ENCODE measurements at places on chromosomes 4 and X. TPM values are rescaled to one million over a fixed set of nuclear protein-coding genes. Genes with fewer than 3 reads are reported as not detected.

GRCh38 chrX:50036426-50036825 lies 114.0 kb downstream of the CLCN5 start:
- no peak for DNase-seq

- DNase-seq, result no peak
Measured at GRCh38 chr4:83989835-83990234, 453.9 kb downstream of the GPAT3 start.

- no peak for DNase-seq
Measured at GRCh38 chr4:166386491-166387360, 513.7 kb downstream of the TLL1 start.

- DNase-seq, result no peak
Measured at GRCh38 chr4:85391071-85391470, 83.9 kb upstream of the ARHGAP24 start.

GRCh38 chrX:139798701-139799100 lies 90.7 kb upstream of the MCF2 start:
- no peak for DNase-seq

GRCh38 chr4:161320377-161320776 lies 843.4 kb downstream of the FSTL5 start:
- no peak for DNase-seq

TEX13B gene
- total RNA-seq, result not detected

DNA sequence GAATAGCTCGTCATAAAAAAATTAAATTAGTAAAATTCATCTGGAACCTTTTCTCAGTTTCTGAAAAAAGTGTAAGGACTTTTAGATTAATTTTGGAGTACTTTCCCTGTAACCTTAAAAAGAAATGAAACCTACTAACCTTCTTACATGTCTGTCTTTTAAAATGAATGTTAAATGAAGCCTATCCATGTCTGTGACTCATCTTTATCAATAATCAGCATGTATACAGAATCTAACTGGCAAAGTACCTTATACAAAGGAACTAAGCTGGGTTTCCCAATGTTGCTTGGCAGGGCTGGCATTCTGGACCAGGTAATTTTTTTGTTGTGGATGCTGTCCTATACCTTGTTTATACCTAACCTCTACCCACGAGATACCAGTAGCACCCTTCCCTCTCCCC lies 13.6 kb downstream of the FBXW7 start:
- DNase-seq, result no peak

GRCh38 chrX:126799059-126799458 lies 20.5 kb upstream of the PRR32 start:
- no peak for DNase-seq

- no peak for DNase-seq
Measured at GRCh38 chr4:80362578-80363181, 27.1 kb downstream of the CFAP299 start.

DNA sequence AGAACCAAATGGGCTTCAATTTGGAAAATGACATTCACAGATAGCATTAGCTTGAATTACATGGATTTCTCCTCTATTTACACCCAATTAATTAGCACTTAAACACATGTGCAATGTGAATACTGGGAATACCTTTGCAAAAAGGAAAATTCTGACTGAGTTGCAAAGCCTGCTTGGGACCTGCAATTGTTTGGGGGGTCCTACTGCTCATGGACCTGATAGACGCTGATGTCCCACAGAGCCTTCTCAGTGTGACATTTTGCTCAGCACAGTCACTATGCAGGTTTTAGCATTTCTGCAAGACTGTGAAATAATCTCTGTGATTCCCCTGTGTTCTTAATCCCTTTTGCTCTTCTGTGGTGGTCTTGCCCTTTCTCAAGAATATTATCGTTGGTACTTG lies 101.2 kb upstream of the PGRMC2 start:
- DNase-seq, result no peak

GRCh38 chr4:150974750-150975149 lies 40.3 kb downstream of the LRBA start:
- no peak for DNase-seq

FAT4 gene
- total RNA-seq, result 6.7 TPM

USP17L13 gene
- not detected for total RNA-seq

DNA sequence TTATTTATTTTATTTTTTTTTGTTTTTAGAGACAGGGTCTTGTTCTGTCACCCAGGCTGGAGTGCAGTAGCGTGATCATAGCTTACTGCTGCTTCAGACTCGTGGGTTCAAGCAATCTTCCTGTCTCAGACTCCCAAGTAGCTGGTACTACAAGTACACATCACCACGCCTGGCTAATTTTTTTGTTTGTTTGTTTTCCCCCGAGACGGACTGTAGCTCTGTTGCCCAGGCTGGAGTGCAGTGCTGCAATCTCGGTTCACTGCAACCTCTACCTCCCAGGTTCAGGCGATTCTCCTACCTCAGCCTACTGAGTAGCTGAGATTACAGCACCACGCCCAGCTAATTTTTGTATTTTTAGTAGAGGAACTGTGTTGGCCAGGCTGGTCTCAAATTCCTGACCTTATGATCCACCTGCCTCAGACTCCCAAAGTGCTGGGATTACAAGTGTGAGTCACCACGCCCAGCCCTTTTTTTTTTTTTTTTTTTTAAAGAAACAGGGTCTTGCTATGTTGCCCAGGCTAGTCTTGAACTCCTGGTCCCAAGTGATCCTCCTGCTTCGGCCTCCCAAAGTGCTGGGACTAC lies 32.2 kb downstream of the COPS4 start:
- no peak for DNase-seq

MAB21L2 gene
- total RNA-seq, result 0.11 TPM

CCDC158 gene
- total RNA-seq, result 0.11 TPM

GRCh38 chr4:112532267-112532666 lies 16.3 kb upstream of the NEUROG2 start:
- no peak for DNase-seq

GRCh38 chr4:181548873-181549575 lies 694.2 kb upstream of the TENM3 start:
- DNase-seq, result no peak

- no peak for DNase-seq
Measured at GRCh38 chr4:22099896-22100295, 151.3 kb upstream of the KCNIP4 start.

GRCh38 chrX:47802589-47802988 lies 34.1 kb upstream of the ZNF81 start:
- DNase-seq, result no peak

- no peak for DNase-seq
Measured at GRCh38 chr4:6023731-6024130, 5.5 kb upstream of the C4orf50 start.

GRCh38 chr4:30865691-30866090 lies 145.5 kb downstream of the PCDH7 start:
- DNase-seq, result no peak

TSPAN6 gene
- total RNA-seq, result 4.6 TPM

GRCh38 chr4:1011666-1012033 lies 224 bp downstream of the FGFRL1 start:
- DNase-seq, result no peak

DNA sequence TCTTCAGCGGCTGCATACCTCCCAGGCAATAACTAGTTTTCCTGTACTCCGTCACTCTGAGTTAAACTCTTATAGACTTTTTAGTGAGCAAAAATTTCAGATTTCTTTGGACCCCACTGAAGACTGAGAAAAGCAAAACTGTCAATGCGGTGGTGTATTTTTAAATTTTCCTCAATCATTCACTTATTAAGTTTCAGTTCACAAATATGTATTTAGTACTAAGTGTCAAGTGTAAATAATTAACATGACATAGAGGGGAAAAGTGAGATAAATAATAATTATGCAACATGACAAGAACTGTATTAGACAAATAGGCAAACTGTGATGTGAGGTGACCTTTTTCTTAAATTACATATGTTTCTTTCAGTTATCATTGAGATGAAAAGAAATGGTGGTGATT lies 124.4 kb downstream of the NAF1 start:
- DNase-seq, result no peak

Measured in left ventricle myocardium inferior (tissue), 1 donor.